ENCODE measurements at places on chromosomes 1 and 21.

GRCh38 chr1:168470901-168471431 lies 72.8 kb downstream of the XCL2 start:
- DNase-seq: peak; percentile 89

DNA sequence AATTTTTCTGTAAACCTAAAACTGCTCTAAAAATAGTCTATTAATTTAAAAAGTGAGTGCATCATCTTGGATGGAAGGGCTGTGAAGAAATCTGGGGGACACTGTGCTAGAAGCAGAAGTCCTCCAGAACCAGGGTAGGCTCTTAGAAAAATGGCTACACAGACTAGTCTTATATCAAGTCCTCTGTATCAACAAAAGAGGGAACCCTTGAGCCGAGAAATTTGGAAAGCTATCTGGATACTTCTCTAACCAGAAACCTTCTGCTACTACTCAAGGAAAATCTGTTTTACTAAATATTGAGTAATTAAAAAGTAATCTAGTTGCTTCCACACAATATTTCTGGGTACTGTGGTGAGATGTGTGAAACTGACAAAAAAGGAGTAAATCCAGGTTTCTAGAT lies 92.1 kb downstream of the WDR3 start:
- DNase-seq: no peak

GRCh38 chr1:212973426-212973825 lies 23.1 kb downstream of the VASH2 start:
- no peak for DNase-seq

GRCh38 chr1:53462769-53463501 lies 3.7 kb downstream of the DMRTB1 start:
- no peak for DNase-seq

DNA sequence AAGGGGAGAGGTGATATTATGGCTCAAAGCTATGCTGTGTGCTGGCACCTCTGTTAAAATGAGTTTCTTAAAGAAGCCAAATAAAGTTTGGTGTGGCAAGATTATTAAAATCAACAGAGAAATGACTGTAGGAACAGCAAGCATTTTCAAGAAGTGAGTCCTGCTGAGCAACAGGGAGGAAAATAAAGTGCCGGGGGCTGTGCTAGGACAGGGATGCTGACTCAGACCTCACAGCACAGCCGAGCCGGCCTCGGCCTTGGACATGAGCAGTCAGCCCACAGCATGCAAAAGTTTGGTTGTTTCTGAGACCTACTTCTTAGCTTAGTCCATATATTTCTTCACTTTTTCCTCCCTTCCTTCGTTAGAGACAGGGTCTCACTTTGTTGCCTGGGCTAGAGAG lies 19.2 kb downstream of the CNIH3 start:
- peak; percentile 60 for DNase-seq

DNA sequence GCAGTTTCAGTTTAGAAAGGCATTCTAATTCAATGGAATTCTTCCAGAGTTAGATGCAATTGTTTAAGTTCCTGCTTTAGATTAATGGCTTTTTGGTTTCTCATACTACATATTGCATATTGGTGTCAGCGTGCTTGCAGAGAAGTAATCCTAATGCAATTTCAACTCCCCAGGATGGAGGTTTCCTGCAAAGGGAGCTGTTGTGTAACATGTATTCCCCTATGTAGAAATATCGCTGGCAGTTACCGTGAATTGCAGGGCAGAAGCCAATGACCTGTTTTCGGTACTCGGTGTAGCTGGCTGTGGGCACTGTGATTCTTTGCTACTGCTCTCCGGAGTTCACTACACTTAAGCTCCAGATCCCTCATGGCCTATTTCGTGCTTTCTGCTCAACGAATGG lies 256.1 kb upstream of the PTBP2 start:
- peak; percentile 74 for DNase-seq

- DNase-seq: peak; percentile 56
These were observed 43.3 kb downstream of the LRRC53 start for GRCh38 chr1:74468982-74469603.

GRCh38 chr1:173635116-173635515 lies at the start of gene TEX50:
TEX50 (plus strand) TSS chr1:173635338; CDS start chr1:173635522, 184 bp downstream.
- no peak for DNase-seq

DNA sequence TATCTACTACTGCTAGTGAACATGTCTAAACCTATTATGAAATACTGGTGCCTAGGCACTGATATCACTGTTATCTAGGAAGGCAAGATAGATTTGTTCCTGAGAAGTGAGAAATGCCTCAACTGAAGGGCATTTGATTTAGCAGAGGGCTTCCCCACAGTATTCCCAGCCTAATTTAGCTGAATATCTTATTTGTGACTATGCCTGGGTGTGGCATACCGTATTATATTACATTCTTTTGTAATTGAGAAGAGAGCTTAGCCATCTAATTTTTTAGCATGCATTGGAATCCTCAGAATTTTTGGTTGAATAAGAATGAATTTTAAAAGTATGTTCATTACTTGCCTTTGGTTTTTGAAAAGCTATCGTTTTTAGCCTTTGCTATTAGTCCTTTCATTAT lies 99.1 kb downstream of the ZP4 start:
- no peak for DNase-seq

- DNase-seq: no peak
These were observed 1.6 kb upstream of the C1orf159 start for GRCh38 chr1:1117469-1117831.

- DNase-seq: no peak
These were observed 35.5 kb upstream of the NPL start for GRCh38 chr1:182754087-182754486.

DNA sequence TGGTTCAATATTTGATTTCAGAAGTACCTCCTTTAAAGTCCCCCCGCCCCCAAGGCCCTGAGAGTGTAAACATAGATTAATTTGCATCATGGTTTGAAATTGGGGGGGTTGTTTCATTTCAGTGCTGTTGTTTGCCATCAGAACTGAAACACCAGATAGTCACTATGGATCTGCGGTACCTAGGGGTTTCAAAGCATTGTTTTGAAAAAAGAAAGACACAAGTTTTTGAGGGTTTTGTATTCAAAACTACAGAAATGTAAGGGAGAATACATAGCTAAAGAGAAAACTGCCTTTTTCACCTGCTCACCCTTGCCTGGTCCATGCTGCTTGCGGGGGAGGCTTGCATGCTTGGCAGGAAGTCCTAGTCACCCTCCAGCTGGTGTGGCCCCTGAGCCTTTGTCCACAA lies 59.3 kb downstream of the ACP6 start:
- no peak for DNase-seq

DNA sequence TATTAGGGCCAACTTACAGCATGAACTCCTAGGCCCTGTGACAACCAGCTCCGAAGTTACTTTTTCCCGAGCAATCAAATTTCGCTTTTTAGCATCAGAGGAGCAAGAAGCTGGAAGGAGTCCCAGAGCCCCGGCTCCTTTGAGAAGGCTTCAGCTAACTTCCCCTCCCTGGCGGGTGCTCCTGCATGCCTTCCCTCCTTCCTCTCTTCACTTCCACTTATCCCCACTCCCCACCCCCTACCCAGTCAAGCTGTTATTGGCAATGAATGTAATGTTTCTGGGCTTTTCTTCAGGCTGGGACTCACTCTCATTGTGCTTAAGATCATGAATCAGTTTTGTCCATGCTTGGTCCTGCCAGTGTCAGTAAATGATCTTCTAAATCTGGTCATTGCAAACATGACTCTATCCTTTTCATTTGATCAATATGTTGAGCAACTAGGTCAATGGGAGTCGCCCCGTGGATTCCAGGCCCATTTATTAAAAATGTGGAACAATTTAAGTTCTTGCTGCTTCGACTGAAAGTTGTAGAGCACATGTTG lies 94.5 kb upstream of the TSPAN2 start:
- DNase-seq: peak; percentile 42

DNA sequence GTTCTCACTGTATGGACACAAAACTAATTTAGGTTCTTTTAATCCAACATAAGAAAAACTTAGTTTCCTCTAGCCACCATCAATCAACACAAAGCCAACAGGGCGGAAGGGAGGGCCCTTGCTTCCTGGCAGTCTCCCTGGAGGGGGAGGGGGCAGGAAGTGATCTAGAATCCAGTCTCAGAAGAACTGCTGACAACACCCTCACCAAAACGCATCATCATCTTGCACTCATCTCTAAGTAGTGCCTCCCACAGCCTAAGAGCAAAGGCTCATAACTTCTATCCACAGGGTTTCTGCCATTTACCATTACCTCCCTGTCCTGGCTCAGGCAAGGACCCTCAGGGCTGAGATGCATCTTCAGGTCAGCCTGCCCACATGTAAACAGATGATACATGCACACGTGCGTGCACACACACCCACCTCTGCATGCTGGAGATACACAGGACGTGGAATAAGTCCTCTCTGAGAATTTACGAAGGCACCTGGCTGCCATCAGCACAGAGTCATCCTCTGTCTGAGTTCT lies 20.5 kb downstream of the HIVEP3 start:
- DNase-seq: peak; percentile 88

GRCh38 chr1:39395357-39395831 lies 96.0 kb upstream of the BMP8A start:
- peak; percentile 78 for DNase-seq

DNA sequence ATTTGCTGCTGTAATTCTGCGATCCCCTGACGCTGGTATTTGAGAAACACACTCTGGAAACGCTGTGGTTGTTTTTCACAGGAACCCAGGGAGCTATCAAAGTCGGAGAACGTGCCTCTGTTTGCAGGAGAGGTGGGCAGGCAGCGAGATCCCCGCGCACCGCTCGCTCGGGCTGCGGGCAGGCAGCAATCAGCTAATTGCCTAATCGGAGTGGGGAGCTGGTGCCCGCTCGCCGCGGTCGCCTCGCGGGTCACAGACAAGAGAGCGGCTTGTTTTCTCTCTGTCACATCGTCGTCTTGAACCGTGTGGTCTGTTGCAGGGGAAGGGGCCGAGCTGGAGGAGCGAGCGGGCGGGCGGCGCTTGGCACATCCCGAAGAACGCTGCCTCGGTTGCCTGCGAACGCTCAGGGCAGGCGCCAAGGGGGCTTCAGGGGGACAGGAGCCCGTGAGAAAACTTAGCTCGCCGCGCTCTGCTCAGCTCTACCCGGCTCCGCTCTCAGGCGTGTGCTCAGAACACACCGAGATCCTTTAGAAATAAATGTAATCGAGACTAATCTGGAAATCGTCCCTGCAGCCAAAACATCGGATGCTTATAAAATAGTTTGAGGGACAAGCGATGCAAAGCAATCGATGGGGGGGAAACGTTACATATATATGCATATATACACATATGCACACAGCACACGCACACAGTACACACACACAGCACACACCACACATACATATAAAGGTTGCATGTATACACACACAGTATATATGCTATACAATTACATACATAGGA lies 93.6 kb upstream of the SMYD2 start:
- no peak for DNase-seq

- DNase-seq: peak; percentile 88
These were observed 78.7 kb upstream of the ZNF281 start for GRCh38 chr1:200488375-200489165.

GRCh38 chr1:13816016-13816760 lies 116.2 kb downstream of the PRDM2 start:
- no peak for DNase-seq

DNA sequence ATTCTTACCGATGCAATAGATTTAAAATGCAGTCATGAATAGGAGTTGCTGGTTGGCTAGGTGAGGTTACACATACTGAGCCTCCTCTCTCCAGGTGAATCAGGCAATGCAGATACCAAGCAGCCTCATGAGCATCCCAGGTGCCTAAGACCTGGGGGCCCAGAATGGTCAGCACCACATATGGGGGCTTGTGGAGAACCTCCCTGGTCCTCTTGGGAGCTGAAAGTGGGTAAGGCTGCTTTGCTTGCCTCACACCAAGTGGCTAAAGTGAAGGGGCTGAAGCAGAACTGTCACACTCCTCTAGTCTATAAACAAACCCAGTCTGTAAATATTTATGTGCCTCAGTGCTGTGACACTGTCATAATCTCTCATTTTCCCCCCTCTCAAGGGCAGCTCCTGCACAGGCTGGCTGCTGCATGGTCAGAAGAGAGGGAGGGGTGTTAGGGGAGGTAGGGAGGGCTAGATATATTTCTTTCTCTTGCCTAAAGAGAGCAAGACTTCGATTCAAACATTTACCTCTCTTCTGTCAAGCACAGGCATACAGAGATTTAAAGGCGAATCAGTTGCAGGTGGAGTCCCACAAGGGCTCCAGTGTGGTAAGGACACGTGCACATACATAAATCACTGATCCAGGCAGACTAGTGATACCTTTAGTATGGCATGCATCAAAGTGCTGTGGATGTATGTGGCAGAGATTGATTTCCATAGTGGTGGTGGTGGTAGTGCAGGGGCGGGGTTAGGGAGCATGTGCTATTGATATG lies 157.9 kb upstream of the TNR start:
- DNase-seq: no peak

DNA sequence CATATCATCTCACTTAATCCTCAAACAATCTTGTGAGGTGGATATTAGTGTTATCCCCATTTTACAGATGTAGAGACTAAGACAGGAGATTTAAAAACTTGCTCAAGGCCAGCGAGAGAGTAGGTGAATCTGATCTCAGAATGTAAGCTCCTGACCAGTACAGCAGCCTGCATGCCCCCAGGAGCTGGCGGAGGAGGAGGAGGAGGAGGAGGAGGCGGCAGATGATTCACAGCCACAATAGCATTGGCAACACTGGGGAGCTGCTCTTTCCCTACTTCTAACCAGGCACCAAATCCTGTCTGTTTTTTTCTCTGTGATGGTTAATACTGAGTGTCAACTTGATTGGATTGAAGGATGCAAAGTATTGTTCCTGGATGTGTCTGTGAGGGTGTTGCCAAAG lies 243.2 kb downstream of the ATG4C start:
- no peak for DNase-seq

DNA sequence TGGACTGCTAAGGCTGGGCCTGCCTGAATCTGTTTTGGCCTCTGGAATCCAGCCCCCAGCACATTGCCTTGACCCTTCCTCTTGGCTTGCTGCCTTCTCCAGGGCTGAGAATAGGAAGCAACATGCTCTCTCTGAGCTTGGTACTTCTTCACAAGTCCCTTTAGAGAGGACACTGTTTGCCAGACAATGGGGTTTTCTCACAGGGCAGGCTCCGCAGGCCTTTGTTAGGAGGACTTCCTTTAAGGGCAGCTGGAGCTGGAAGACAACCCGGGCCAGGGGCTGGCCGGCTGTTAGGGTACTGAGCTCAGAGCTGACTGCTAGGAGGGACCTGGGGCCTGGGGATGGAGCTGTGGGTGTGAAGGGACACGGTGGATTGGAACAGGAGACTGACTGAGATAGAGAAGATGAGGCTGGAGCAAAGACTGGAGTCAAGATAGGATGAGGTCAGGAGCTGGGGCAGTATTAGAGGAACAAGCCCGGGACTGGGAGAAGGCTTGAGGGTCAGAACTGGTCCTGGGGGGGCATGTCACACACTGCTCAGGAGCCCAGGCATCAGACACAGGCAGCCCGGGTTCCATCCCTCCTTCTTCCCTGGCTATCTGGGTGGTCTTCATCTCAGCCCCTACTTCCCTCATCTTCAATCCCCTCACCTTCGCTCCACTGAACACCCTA lies 5.4 kb upstream of the ALPL start:
- no peak for DNase-seq

Measured in cardiac fibroblast (primary cell).